Lung (tissue), 17 donors: ENCODE measurements at places on chromosomes 3 and 15. TPM values are rescaled to one million over a fixed set of nuclear protein-coding genes. Genes with fewer than 3 reads are reported as not detected.
A peak's percentile ranks its signal among the peaks of the same experiment; 100 is the strongest.

The MORC1 gene
- not detected for total RNA-seq

The CACNA2D2 gene
- total RNA-seq = 35.8 TPM

The ANKRD34C gene
- total RNA-seq = not detected

The ZIC1 gene
- not detected for total RNA-seq

The CHRM5 gene
- total RNA-seq = 0.23 TPM

The PLA2G4E gene
- 1.7 TPM for total RNA-seq

The EXD1 gene
- 0.15 TPM for total RNA-seq

The LTK gene
- total RNA-seq = 1.3 TPM

The FMN1 gene
- total RNA-seq = 23.7 TPM

The OCA2 gene
- 3.9 TPM for total RNA-seq

The CSTA gene
- total RNA-seq = 16.9 TPM

The EIF3J gene
- total RNA-seq = 51.3 TPM

The TUSC7 gene
- not detected for total RNA-seq

- DNase-seq = no peak
These were observed 286.6 kb downstream of the WDR72 start for GRCh38 chr15:53472883-53473282.

DNA sequence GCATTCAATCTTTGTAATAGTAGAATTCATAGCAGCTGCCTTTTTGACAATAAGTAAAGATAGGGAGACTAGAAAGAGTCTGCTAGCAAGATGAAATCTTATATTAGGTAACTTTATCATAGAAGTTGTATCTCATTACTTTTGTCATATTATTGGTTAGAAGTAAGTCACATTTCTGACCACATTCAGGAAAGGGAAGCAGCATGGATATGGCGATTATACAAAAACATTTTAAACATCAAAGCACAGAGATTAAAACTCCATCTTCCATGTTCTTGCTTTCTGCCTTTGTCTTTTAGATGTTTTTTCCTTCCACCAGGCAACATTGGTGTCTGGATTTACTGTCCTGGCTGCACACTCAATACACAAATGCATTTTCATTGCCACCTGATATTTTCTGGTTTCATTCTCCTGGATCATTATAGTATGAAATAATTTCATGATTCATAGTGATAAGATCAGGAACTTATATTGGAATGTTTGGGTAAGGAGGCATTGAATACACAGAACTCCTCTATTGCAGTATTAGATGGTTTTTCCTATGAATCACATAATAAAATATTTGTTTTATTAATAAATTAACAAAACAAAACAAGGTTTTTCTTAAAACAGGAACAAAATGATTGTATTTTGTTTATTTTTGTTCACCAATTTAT lies 1460.3 kb upstream of the CADM2 start:
- DNase-seq = no peak

DNA sequence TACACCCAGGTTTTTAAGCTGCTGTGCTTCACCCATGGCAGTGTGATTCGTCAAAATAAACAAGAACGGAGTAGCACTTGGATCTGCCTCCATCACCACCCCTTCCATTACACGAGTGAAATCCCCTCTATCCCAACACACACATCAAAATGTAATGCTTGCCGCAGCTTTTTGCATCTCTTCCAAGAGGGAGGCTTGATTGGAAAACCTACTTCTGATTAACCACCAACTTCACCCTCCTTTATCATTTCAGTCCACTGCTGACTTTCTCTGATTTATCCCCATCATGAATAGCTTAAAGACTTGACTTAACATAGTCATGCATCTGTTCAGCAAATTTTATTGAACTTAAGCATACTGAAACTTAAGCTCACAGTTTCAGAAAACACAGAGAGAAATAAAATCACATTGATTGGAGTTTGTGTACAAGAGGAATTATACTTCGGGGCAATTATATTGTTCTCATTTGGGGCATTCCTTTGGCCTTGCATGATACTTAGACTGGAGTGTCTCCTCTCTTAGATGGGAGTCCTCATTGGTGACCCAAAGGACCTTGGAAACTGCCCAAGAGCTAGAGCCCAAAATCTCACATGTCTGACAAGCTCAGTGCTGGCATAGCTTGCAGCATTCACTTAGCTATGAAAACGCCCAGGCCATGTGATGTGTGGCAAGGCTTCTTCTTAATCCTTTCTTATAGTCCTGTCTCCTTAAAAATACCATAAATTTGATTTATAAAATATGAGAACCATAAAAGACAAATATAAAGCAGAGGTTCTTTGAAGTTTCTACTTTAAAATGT lies 124.3 kb upstream of the UMPS start:
- DNase-seq = no peak

DNA sequence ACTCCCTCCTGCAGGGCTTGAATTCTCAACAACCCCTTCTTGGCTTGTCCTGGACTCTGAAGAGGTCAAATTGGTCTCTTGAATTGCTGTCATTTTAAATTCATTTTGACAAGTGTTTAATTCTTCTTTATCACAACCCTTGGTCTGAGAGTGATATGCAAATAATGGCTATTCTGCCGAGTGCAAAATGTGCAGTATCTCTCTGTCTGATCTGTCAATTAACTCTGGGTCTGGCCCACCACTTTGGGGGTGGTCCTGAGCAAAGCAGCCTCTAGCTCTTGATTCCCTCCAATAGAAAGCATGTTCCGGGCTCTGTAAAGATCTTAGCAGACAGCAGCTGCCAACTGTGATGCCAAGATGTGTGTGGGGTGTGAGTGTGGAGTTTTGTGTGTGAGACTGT lies 2.2 kb upstream of the IGDCC3 start:
- no peak for DNase-seq

- no peak for DNase-seq
These were observed 26.4 kb upstream of the SLC30A4 start for GRCh38 chr15:45548753-45549520.

GRCh38 chr3:55555873-55556618 lies 68.9 kb upstream of the WNT5A start:
- DNase-seq = peak; percentile 74

GRCh38 chr3:141321109-141321497 lies 47.2 kb upstream of the ZBTB38 start:
- no peak for DNase-seq

GRCh38 chr3:141795741-141796080 lies 32.5 kb downstream of the GRK7 start:
- DNase-seq = peak; percentile 33

- no peak for DNase-seq
These were observed 54.6 kb downstream of the PPM1L start for GRCh38 chr3:160810362-160811236.

DNA sequence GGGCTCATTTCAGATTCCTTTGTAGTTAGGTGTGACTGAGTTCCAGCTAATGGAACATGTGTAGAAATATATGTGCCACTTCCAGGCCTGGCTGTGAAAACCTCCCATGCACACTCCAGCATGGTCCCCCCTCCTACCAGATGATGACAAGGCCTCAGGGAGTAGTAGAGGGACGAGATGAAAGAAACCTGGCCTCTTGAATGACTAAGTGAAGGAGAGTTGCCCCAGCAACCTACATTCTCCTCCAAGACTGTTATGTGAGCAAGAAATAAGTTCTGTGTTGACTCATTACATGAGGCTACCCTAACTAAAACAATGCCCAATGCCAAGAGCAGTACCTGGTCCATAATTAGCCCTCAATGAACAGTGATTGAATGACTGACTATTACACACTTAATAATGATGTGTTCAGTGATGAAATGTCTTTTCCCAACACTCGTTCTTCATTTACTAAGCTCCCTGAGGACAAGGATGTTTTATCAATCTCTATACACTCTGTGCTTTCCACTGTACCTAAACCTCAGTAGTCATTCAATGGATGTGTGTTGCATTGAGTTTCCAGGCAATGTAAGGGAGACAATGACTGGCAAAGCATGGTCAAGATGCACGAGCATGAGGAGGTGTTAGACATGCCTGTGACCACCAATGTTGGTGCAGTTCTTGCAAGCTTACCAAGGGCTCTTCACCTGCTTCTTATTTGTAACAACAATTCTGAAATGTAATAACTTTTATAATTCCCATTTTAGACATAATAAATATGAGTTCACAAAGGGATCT lies 62.0 kb upstream of the BCL6 start:
- no peak for DNase-seq

GRCh38 chr3:120749843-120750242 lies 7.3 kb downstream of the GTF2E1 start:
- DNase-seq = no peak

GRCh38 chr3:18580268-18580667 lies 155.1 kb upstream of the SATB1 start:
- DNase-seq = no peak

DNA sequence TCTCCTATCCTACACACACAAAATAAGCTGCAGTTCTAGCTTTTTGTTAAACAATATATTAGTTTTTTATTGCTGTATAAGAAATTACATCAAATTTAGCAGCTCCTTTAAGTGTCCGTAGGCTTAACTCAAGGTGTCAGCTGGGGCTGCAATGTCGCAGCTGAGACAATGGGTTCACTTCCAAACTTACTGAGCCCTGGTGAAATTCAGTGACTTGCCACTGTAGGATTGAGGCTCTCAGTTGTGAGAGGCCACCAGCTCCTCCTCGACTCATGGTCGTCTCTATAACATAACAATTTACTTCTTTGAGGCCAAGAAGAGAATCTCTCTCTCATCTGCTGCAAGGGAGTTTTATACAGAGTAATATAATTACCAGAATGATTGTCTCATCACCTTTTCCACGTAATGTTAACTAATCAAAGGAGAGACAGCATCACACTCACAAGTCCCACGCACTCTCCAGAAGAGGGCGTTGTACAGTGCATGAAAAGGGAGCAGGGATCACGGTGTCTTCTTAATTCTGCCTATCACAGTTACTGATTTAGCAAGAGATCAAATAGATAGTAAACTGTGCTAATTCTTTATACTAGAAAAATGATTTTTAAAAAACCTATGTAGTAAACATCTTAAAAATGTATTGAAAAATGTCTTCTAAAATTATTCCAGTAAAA lies 735.6 kb upstream of the GBE1 start:
- DNase-seq = no peak

- DNase-seq = no peak
These were observed 105.6 kb upstream of the TGFBR2 start for GRCh38 chr3:30500666-30501399.

GRCh38 chr3:38834110-38834509 lies 18.1 kb upstream of the SCN10A start:
- peak; percentile 64 for DNase-seq

- DNase-seq = no peak
These were observed 105.9 kb downstream of the OTOL1 start for GRCh38 chr3:161602475-161602874.

- no peak for DNase-seq
These were observed 270.0 kb upstream of the RGMA start for GRCh38 chr15:93359060-93359408.

GRCh38 chr3:102087236-102087635 lies 237.9 kb downstream of the NFKBIZ start:
- DNase-seq = no peak

- DNase-seq = no peak
These were observed 674.2 kb downstream of the TBL1XR1 start for GRCh38 chr3:176523114-176523513.

DNA sequence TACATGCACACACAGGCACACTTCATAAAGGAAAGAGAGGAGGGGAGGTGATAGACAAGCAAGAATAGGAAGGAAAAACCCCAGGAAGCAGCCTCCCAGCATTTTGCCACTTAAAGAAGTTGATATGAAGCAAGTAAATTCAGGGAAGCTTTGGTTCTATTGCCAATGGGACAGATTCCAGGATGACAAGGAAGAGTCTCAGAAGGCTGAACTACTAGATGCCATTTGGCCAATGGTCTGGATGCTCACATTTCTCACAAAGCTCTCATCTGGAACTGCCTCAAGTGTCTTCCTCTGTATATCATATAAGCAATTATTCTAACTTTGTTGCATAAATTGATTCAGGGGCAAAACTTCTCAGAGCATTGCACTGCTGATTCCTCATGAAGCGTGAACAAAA lies 78.8 kb upstream of the STRIT1 start:
- DNase-seq = peak; percentile 23

- no peak for DNase-seq
These were observed 24.7 kb downstream of the PARP14 start for GRCh38 chr3:122705379-122705778.

GRCh38 chr15:95503107-95503506 lies 827.4 kb upstream of the NR2F2 start:
- no peak for DNase-seq

DNA sequence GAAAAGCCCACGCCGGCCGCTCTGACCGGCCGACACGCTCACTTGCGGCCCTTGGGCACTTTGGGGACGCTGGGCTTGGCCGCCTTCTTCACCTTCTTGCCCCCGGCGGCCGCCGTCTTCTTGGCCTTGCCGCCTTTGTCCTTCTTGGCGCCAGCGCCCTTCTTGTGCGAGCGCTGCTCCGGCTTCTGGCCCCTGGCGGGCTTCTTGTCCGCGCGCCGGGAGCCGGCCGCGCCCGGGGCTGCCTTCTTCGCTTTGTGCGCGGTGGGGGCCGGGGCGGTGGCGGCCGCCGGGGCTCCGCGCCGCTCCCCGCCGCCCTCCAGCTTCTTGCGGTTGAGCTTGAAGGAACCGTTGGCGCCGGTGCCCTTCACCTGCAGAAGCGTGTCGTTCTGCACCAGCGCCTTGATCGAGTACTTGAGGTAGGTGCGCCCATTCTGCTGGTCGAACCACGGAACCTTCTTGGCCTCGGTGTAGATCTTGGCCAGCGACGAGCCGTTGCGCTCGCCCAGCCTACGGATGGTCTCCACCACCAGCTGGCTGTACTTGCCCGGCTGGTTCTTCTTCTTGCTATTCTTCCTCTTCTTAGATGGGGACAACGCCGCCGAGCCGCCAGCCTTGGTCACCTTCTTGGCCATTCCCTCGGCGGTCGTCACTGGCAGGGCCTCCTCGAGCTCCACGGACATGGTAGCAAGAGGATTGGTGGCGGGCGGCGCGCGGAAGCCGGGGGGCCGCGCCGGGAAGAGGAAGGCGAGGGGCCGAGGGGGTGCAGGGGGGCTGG lies 36.7 kb downstream of the HMCES start:
- DNase-seq = no peak

GRCh38 chr15:36622197-36622795 lies 42.9 kb downstream of the CDIN1 start:
- no peak for DNase-seq

DNA sequence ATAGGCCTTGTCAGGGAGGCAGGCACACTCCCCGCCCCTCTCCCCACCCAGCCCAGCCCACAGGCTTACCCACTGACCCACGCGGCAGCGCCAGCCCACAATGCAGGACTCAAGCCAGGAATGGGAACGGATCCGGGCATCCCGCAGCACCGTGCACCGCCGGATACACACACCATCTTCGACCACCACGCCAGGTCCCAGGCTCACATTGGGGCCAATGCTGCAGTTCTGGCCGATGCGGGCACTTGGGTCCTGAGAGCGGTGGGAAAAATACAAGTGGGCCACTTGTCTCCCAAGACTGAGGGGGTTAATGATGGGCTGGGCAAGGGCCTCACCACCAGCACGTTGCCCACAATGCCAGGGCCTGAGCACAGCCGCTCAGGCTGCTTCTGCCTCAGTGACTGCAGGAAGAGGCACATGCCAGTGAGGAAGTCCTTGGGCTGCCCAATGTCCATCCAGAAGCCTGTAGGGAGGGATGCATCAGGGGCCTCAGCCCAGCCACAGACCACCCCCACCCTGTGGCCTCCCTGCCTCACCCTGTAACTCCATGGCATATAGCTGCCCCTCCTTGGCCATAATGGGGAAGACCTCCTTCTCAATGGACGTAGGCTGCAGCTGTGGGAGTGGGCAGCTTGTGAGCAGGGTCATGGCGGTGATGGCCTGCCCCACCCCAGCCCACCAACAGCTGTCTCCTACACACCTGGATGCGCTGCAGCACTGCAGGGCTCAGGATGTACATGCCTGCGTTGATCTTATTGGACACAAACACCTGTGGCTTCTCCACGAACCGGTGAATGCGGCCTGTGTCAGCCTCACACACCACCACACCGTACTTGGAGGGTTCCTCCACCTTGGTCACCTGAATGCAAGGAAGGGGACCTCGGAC lies 1.6 kb downstream of the GMPPB start:
- no peak for DNase-seq

GRCh38 chr15:65333856-65334255 lies 29.4 kb downstream of the RNU5B-1 start:
- DNase-seq = no peak
